Osteocyte (in vitro differentiated cells): ENCODE measurements at places on chromosomes 16 and 17. TPM values are rescaled to one million over a fixed set of nuclear protein-coding genes. Genes with fewer than 3 reads are reported as not detected.

The HOXB5 gene
- not detected in 2 replicates for total RNA-seq

- no peak for DNase-seq
- no peaks in the 10 kb centered on the region for H3K4me1 ChIP-seq
- peaks cover 16% of the 10 kb centered on the region for H3K27me3 ChIP-seq
- no peak overlapping the region for H3K27ac ChIP-seq
- no peaks in the 10 kb centered on the region for H3K36me3 ChIP-seq
These were observed 37.2 kb downstream of the SLC38A8 start for GRCh38 chr16:84005391-84005790.

DNA sequence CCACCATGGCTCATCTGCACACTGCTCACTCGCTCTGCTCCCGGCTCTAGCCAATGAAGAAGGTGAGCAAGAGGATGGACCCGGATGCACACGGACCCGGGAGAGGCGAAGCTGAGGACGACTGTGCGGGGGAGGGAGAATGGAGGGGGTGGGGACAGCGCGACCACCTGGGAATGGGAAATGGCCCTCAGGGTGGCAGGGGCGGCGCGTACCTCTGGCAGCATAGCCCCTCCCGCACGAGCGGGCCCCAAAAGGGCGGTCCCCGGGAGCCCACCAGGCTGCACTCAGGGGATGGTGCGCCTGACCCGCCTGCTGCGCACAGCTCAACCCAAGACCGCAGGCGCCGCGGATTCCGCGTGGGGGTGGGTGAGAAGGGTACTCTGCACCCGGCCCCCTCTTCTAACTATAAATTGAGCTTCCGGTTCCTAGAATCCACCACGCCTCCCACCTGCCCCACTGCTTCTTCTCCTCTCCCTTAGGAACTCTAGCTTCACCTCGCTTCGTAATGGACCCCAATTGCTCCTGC lies 6.1 kb downstream of the MT1H start:
- H3K4me1 ChIP-seq: peaks cover 9% of the 10 kb centered on the region
- DNase-seq: no peak
- H3K27ac ChIP-seq: no peak overlapping the region
- peaks cover 16% of the 10 kb centered on the region for H3K27me3 ChIP-seq

The KRTAP4-5 gene
- not detected in 2 replicates for total RNA-seq

- no peaks in the 10 kb centered on the region for H3K27me3 ChIP-seq
- H3K27ac ChIP-seq: no peak overlapping the region
- no peak overlapping the region for H3K4me3 ChIP-seq
These were observed 387.3 kb downstream of the HS3ST3B1 start for GRCh38 chr17:14688134-14688533.

The C17orf50 gene
- not detected in 2 replicates for total RNA-seq

DNA sequence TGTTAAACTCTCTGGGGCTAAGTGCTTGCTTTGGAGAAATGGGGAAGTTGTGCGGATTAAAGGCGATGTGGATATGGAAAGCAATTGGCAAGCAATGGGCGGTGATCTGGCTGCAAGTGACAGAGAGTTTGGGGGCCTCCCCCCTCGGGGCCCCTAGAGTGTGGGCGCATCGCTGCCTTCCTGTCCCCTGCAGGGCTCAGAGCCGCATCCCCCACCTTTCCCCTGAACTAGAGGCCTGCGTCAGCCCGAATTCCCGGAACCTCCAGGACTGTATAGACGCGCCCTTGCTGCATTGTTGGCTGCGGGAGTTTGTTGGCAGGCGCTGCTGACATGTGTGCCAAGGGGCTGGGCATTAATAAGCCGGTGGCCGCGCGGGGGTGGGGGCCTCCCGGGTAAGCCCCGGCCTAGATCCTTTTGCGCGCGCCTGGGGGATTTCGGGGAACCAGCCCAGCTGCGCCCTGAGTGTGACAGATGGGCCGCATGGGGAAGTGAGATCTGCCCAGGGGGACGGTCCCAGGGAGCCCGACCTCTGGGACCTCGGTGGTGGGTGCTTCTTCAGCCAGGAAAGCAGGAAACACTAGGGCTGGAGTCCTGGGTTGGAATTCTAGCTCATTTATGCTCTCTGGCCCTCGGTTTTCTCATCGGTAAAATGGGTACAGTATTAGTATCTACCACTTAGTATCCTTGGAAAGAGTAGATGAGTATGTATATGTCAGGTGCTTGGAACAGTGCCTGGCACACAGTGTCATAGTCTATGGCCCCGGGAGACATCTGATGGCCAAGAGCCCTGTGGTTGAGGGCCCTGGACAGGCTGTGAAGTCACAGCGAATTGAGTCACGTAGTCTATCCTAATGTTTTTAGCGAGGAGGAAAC lies 1.0 kb downstream of the EEF2K start:
- H3K4me3 ChIP-seq: peak overlapping the region; percentile 91
- no peaks in the 10 kb centered on the region for H3K27me3 ChIP-seq
- H3K36me3 ChIP-seq: no peaks in the 10 kb centered on the region
- H3K27ac ChIP-seq: peak overlapping the region; percentile 77
- DNase-seq: peak; percentile 85

The LAT gene
- total RNA-seq: 9.2 and 12.0 TPM in 2 replicates

The ZNF423 gene
- total RNA-seq: 25.1 and 26.5 TPM in 2 replicates

The SDR42E2 gene
- 0.13 TPM in 1 of 2 replicates, not detected in the other for total RNA-seq

DNA sequence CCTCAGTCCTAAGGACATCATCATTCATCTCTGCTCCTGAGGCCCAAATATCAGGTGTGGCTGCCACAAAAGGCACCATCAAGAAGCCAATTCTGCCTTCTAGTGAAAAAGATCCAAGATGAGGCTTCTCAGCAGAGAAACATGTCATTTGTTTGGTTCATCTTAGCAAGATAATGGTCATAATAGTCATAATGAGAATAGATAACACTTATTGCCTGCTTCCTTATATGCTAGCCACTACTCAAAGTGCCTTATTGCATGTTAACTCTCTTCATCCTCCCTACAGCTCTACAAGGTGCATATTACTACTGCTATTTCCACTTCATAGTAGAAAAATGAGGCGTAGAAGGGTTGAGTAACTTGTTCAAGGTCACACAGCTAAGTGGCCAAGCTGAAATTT lies 45.0 kb upstream of the MRPS23 start:
- H3K27me3 ChIP-seq: no peaks in the 10 kb centered on the region
- H3K4me3 ChIP-seq: no peak overlapping the region
- no peak overlapping the region for H3K27ac ChIP-seq

The SCIMP gene
- total RNA-seq: not detected in 2 replicates

DNA sequence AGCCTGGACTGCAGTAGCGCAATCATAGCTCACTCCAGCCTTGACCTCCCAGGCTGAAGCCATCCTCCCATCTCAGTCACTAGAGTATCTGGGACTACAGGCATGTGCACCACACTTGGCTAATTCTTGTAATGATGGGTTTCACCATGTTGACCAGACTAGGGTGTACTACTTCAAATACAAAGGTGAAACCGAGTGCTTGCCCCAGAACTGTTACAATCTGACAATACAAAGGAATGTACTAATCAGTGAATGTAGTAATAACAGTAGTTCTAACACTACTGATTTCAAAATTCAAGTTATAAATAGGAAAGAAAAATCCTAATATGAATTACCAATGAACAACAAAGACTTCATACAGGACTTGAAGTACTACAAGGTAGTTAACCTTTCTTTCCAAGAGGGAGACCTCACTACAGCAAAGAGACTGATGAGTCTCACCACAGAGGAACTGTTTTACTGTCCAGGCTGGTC lies 24.4 kb downstream of the CRK start:
- H3K4me3 ChIP-seq: no peak overlapping the region
- peaks cover 25% of the 10 kb centered on the region for H3K36me3 ChIP-seq
- H3K27ac ChIP-seq: no peak overlapping the region
- H3K4me1 ChIP-seq: peaks cover 10% of the 10 kb centered on the region
- H3K27me3 ChIP-seq: no peaks in the 10 kb centered on the region

GRCh38 chr17:77321649-77322513 lies 181.1 kb downstream of the SEC14L1 start:
- peaks cover 3% of the 10 kb centered on the region for H3K36me3 ChIP-seq
- H3K27me3 ChIP-seq: no peaks in the 10 kb centered on the region
- peak overlapping the region; percentile 99 for H3K27ac ChIP-seq
- peaks cover 90% of the 10 kb centered on the region for H3K4me1 ChIP-seq

The MYH11 gene
- 1.9 and 2.0 TPM in 2 replicates for total RNA-seq

- H3K27ac ChIP-seq: no peak overlapping the region
- H3K27me3 ChIP-seq: no peaks in the 10 kb centered on the region
- no peak overlapping the region for H3K4me3 ChIP-seq
- no peaks in the 10 kb centered on the region for H3K36me3 ChIP-seq
- H3K4me1 ChIP-seq: peaks cover 19% of the 10 kb centered on the region
These were observed 34.9 kb upstream of the MLKL start for GRCh38 chr16:74735554-74735953.

The NPW gene
- 4.1 and 4.4 TPM in 2 replicates for total RNA-seq

- H3K27ac ChIP-seq: no peak overlapping the region
- no peak overlapping the region for H3K4me3 ChIP-seq
These were observed 27.0 kb downstream of the CDC27 start for GRCh38 chr17:47162013-47162622.

DNA sequence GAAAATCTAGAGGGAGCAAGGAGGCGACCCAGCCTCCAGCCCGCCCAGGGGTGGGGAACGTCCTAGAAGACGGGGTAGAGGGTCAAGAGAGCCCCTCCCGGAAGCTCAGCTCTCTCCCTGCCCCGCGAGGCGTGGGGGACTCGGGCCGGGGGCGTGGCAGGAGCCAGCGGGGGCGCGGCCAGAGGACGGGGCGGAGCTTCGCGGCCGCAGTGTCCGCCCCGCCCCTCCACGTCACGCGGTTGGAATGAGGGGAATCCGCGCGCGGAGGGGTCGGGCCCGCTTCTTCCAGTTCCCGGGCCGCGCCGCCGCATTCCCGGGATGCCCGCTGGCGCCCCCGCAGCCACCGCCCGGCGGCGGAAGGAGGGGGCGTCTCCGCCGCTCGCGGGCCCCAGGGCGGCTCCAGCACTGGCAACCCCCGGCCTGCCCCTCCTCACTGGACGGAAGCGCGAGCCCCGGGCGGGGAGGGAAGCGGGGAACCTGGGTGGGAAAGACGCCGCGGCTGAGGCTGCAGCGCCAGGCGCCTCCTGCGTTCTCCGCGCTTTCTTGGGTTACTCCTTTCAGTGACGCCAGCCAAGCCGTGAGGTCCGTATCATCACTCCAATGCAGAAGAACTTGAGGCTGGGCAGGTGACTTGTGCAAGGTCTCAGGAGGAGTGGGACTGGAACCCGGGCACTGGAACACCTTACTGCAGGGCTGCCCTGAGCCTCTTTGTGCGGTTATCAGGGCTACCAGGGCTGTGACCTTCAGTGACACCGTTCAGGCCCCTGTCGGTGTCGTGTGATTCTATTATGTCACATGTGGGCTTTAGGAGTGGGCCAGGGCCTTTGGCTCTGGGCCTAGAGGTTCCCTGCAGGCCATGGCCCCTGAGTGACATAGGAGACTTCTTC lies 4.3 kb downstream of the MYO1C start:
- H3K36me3 ChIP-seq: peaks cover 3% of the 10 kb centered on the region
- H3K27me3 ChIP-seq: no peaks in the 10 kb centered on the region
- H3K4me1 ChIP-seq: peaks cover 44% of the 10 kb centered on the region
- H3K4me3 ChIP-seq: peak overlapping the region; percentile 68
- DNase-seq: peak; percentile 97
- peak overlapping the region; percentile 90 for H3K27ac ChIP-seq

- H3K27me3 ChIP-seq: peaks cover 37% of the 10 kb centered on the region
- no peak for DNase-seq
- peaks cover 12% of the 10 kb centered on the region for H3K4me1 ChIP-seq
- H3K27ac ChIP-seq: no peak overlapping the region
- H3K36me3 ChIP-seq: no peaks in the 10 kb centered on the region
These were observed 1.4 kb downstream of the HBM start for GRCh38 chr16:167122-167690.

GRCh38 chr16:51500306-51500705 lies 349.2 kb upstream of the SALL1 start:
- no peak overlapping the region for H3K27ac ChIP-seq

The C16orf89 gene
- total RNA-seq: not detected in 2 replicates

The EARS2 gene
- 18.7 and 21.1 TPM in 2 replicates for total RNA-seq

- no peaks in the 10 kb centered on the region for H3K36me3 ChIP-seq
- DNase-seq: no peak
- H3K4me3 ChIP-seq: peak overlapping the region; percentile 57
- H3K4me1 ChIP-seq: peaks cover 3% of the 10 kb centered on the region
These were observed 15.6 kb downstream of the TLE7 start for GRCh38 chr16:71426069-71426879.

DNA sequence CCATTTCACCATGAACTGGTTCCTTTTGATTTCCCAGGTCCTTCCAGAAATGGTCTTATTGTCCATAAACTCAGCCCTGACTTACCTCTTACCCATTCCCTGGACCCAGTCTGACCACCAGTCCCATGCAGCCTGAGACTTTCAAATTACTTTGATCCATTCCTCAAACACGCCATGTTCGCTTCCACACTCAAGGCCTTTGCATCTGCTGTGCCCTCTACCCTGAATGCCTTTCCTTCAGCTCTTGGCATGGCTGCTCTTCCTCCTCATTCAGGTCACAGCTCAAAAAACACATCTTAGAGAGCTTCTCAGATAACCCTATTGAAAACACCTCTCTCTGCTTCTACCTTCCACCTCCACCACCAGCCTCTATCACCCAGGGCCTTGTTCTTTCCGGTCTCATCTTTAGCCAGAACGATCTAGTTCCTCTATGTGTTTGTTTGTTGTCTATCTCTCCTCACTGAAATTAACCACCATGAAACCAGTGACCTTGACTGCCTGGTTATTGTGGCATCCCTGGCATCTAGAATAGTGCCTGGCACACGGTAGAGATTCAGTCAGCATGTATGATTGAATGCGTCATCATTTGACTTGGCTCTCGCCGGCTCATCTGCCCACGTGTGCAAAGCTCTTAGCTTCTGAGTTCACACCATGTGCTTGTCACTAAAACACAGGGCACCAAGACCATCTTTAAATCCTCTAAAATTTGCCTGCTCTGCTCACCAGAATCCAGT lies 12.8 kb downstream of the CRYM start:
- H3K36me3 ChIP-seq: no peaks in the 10 kb centered on the region
- peaks cover 9% of the 10 kb centered on the region for H3K27me3 ChIP-seq
- H3K27ac ChIP-seq: no peak overlapping the region
- no peak for DNase-seq
- H3K4me1 ChIP-seq: peaks cover 11% of the 10 kb centered on the region
- no peak overlapping the region for H3K4me3 ChIP-seq

GRCh38 chr17:13735444-13735843 lies 133.7 kb upstream of the HS3ST3A1 start:
- H3K4me1 ChIP-seq: peaks cover 9% of the 10 kb centered on the region
- DNase-seq: no peak
- H3K36me3 ChIP-seq: no peaks in the 10 kb centered on the region
- H3K27ac ChIP-seq: no peak overlapping the region
- H3K4me3 ChIP-seq: no peak overlapping the region

DNA sequence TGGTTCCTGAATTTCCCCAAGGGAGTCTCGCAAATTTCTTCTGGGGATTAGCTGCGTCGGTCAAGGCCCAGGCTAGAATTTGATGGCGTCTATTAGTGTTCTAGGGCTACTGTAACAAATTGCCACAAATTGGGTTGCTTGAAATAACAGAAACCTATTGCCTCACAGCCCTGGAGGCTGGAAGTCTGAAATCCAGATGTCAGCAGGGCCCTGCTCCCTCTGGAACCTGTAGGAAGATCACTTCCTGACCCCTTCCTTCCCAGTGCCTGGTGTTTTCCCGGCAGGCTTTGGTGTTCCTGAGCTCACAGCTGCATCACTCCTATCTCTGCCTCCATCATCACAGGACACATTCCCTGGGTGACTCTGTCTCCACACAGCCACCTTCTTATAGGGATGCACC lies 24.4 kb downstream of the DHRS7C start:
- no peak overlapping the region for H3K4me3 ChIP-seq
- no peak overlapping the region for H3K27ac ChIP-seq
- H3K4me1 ChIP-seq: peaks cover 2% of the 10 kb centered on the region
- no peak for DNase-seq

The GDPD1 gene
- 3.0 and 3.3 TPM in 2 replicates for total RNA-seq

GRCh38 chr16:83402967-83403366 lies 404.8 kb upstream of the HSBP1 start:
- H3K36me3 ChIP-seq: no peaks in the 10 kb centered on the region
- no peak for DNase-seq
- no peaks in the 10 kb centered on the region for H3K27me3 ChIP-seq
- no peak overlapping the region for H3K4me3 ChIP-seq
- H3K27ac ChIP-seq: no peak overlapping the region

The ECI1 gene
- total RNA-seq: 46.4 and 48.1 TPM in 2 replicates
